COR-L47 (cell line): ENCODE measurements at places on chromosomes 1 and 21.

GRCh38 chr1:164256456-164256855 is 302.5 kb upstream of the PBX1 start:
- DNase-seq: no peak

GRCh38 chr1:50488356-50488755 is 65.1 kb upstream of the DMRTA2 start:
- DNase-seq: no peak

- no peak for DNase-seq
Observed at GRCh38 chr1:192739476-192740184, 69.2 kb upstream of the RGS2 start.

DNA sequence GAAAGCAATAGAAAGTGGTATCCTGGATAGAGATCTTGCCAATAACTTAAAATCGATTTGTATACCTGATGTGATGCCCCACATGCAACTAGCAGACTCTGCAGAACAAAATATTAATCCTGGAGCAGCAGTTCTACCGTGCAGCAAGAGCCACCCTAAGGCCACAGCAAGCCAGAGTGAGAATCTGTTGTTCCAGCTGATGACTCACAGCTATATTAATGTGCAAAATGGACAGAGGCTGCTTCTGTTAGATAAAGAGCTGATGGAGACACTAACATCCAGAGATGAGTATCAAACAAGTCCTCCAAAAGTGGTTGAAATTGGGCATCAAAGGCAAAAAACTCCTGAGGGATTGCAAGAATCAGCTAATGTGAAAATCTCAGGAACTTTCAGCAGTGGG is 127.8 kb downstream of the MACF1 start:
- no peak for DNase-seq

- no peak for DNase-seq
Observed at GRCh38 chr1:177927021-177927596, 42.7 kb downstream of the SEC16B start.

GRCh38 chr1:41313661-41314131 is 47.5 kb upstream of the FOXO6 start:
- peak; percentile 8 for DNase-seq

DNA sequence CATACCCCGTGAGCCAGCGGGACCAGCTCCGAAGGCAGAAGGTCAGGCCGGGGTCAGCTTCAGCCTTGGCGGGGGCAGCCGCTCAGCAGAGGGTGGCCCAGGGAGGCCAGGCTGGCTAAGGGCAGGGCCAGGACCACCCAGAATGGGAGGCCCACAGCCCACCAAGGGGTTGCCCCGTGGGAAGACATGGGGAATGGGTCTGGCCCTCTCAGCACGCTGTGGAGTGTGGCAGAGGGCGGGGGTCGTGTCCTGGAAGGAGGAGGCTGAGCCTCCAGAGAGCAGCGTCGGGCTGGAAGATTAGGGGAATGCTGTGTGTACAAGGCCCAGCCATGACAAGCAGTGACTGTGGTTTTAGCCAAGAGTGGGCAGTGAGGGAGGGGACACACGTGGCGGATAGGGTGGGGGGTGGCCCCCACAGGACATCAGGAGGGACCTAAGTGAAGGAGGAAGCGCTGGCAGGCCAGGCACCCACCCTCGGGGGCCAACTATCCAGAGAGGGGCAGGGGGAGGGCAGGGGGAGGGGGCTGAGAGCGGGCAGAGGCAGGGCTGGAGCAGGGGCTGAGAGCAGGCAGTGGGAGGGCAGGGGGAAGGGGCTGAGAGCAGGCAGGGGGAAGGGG is 43.9 kb upstream of the POFUT2 start:
- DNase-seq: no peak

DNA sequence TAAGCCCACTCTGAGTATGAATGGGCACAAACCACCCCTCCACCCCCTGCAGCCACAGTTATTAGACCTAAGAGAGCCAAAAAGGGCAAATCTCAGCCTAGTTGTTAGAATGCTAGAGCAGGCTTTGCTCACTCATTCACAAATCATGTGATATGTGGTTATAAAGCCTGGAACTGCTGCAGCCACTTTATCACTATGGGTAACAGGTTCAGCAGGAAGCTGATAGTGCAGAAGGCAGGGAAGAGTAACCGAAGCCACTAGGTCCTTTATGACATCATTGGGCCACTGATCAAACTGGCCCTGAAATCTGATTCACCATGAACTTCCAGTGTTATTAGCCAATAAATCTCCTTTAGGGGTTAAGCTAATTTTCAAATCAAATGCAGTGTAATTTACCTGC is 134.7 kb downstream of the GRIK1 start:
- no peak for DNase-seq

- no peak for DNase-seq
Observed at GRCh38 chr1:56173736-56174135, 405.6 kb downstream of the PLPP3 start.

DNA sequence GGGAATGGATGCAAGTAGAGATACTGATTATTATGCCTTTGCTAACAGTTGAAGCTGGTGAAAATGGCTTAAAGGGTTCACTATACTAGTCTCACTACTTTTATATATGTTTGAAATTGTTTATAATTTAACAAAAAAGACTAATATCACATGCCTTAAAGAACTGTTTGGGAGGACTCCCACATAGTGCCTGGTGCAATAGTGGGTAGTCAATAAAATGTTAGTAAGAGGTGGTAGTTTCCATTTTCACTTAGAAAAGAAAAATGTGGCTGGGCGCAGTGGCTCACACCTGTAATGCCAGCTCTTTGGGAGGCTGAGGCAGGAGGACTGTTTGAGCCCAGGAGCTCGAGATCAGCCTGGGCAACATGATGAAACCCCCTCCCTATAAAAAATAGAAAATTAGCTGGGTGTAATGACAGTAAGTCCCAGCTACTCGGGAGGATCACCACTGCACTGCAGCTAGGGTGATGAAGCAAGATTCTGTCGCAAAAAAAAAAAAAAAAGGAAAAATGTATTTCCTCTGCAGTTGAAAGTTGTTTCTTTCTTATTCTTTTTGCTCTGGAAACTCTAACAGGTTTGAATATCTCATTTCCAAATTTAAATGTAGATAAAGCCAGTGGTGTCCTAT is 24.5 kb downstream of the C21orf91 start:
- DNase-seq: no peak

DNA sequence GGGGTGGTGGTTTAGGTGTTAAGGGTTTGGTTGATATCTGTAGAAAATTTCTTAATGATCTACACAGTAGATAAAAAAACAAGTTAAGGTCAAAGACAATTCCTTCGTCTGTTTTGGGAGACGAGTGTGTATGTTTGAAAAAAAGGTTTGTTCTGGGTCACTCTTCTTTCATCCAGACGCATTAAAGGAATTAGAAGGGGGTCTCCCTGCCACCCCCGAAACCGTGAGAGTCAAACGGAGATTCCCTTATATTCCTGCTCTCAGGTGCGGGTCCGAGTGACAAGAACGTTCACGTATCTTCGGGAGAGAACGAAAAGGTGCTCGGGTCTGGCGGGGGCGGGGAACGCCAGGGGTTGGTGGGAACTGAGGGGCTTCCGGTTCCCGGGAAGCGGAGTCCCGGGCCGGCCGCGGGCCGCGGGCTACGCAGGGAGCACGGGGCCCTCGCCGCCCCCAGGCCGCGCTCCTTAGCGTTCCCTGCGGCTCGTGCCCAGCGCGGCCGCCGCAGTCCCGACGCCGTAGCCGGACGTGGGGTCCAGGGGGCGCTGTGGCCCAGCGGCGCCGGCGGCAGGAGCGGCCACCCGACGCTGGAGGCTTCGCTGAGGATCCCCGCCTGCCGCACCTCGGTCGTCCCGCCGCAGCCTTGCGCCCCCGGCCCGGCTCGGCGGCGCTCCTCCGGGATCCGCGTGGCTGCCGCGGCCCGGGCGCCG is at the start of gene ZFYVE9:
TSS of gene ZFYVE9 (plus strand) at position 577 of the 707 bp plus-strand sequence. CDS start 91,118 bp downstream, outside the sequence.
- peak; percentile 69 for DNase-seq

DNA sequence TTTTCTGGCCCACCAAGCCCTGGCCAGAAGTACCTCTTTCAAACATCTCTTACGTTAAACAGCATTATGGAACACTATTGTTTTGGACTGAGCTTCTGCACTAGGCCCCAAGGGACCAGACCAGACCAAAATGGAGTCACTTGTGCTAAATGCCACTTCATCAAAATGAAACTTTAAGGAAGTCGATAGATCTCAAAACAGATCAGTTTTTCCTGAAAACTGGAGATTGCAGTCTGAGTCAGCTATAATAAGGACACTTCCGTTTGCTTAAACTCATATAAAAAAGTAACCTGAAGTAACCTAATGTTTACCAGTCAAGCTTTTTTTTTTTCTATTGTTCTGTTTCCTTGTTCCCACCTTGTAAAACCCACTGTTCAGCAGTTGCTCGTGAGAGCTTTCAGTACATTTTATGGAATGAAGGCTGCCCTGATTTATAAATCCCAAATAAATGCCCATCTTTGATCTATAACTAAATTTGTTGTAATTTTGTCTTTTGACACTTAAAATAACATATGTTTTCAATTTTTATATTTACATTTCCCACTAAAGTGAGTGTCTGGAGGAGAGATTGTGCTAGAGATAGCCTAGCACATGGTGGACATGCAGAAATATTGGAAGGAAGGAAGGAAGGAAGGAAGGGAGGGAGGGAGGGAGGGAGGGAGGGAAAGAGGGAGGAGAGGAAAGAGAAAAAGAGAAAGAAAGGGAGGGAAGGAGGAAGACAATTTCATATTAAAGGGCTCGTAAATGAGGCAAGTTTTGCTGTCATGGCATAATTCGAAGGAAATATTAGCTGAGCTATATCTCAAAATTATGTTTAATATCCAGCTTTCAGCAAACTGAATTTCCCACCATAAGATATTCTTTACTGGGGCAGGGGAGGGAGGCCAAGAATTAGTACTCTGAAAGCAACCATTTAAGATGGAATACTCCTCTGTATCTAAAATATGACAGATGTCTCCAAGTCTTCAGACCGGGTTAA is 77.0 kb upstream of the CXADR start:
- no peak for DNase-seq

GRCh38 chr1:178353524-178353923 is 143.2 kb downstream of the CLEC20A start:
- no peak for DNase-seq

GRCh38 chr1:109771712-109772657 is 8.3 kb upstream of the EPS8L3 start:
- no peak for DNase-seq
